ENCODE measurements at places on chromosomes 2 and 18. TPM values are rescaled to one million over a fixed set of nuclear protein-coding genes. Genes with fewer than 3 reads are reported as not detected.

SERPINB12 gene
- not detected for polyA plus RNA-seq

PDE6D gene
- 54.6 TPM for polyA plus RNA-seq

DYSF gene
- polyA plus RNA-seq = 31.2 TPM

CGREF1 gene
- polyA plus RNA-seq = not detected

AOX1 gene
- not detected for polyA plus RNA-seq

DLX1 gene
- polyA plus RNA-seq = not detected

MGAT4A gene
- 12.0 TPM for polyA plus RNA-seq
